PC-3 (cell line): ENCODE measurements at places on chromosomes 6 and 20.

DNA sequence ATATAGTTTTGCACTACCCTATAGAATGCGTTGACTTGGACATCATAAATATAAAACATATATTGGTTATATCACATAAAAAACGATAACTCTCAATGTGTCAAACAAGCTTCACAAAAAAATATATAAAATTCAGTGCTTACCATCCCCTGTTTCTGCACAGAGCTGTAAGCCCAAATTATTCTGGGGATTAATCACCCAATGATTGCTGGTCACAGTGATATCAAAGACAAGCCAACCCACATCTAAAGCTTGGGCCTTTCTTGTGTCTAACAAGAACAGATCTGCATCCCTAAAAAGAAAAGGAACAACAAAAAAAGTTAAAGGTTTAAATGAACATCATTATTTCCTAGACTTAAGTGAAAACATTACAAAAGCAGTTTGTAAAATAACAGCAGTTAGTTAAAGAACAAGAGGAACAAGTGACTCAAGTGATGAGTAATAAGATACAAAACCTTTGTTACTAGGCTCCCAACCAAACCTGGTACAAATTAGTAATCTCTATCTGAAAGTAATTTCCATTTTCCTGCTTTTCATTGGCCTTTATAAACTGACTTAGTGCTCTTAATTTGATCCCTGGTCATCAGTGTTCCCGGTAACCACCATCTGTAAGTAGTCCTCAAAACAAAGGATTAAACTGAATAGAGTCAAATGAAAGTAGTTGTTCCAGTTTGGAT is 81.1 kb downstream of the BMP5 start:
- peak; percentile 78 for DNase-seq

GRCh38 chr6:6880745-6881437 is 226.9 kb upstream of the RREB1 start:
- DNase-seq = no peak

GRCh38 chr6:161498359-161498758 is 224.5 kb upstream of the AGPAT4 start:
- peak; percentile 77 for DNase-seq

GRCh38 chr6:32114796-32115195 is 5.7 kb upstream of the TNXB start:
- DNase-seq = peak; percentile 87

DNA sequence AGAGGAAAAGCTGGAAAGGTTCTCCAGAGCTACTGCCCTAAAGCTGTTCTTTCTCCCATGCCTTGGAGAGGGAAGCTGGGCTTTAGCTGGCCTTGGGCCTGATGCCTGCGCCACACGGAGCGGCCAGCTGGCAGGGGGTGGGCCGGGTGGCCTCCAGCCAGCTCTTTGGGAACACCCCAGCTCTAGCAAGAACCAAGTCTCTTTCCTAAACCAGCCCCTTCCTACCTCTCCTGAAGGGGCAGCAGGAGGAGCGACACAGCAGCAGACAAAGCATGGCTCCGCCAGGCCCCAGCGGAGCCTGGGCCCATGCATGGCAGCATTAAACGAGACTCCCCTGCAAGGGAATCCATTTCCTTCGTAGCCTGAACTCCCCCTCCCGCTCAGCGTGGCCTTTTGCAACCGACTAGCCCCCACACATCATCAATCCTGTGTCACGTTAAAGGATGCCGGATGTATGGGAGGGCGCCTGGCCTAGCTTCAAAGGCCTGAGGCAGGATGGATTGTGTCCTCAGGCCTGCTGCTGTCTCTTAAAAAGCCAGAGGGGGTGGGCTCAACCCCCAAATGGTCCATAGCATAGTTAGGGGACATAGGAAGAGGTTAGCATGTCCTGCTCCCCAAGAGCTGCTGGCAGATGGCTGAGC is 14.0 kb downstream of the MRPS18A start:
- no peak for DNase-seq

- DNase-seq = peak; percentile 78
Measured at GRCh38 chr6:53959717-53960116, 151.5 kb upstream of the MLIP start.

GRCh38 chr6:91097364-91097763 is 510.5 kb upstream of the MAP3K7 start:
- no peak for DNase-seq

DNA sequence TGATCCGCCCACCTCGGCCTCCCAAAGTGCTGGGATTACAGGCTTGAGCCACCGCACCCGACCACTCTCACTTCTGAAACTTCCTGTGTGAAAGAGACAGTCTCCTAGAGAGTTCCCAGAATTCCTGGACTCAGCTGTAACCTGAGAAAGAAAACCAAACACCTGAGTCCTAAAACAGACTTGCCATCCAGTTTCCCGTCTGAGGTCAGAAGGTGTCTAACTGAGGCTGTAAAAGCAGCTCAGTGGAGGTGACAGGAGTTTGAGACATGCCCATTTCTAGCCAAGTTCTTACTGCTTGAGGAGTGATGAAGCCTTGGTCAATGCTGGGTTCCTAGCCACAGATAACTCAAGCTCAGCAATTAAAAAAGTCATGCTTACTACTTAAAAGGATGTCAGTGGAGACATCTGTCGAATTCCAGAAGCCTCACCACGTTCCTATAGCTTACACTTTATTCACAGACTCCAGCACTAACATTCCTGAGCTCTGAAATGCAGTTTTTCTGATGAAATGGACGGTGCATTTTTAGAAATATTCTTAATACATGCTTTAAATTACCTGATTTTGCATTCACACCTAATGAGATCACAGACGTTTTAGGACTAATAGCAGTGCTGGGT is 6.1 kb downstream of the UQCC2 start:
- DNase-seq = peak; percentile 17

GRCh38 chr6:6694368-6694780 is 105.9 kb downstream of the LY86 start:
- DNase-seq = no peak

DNA sequence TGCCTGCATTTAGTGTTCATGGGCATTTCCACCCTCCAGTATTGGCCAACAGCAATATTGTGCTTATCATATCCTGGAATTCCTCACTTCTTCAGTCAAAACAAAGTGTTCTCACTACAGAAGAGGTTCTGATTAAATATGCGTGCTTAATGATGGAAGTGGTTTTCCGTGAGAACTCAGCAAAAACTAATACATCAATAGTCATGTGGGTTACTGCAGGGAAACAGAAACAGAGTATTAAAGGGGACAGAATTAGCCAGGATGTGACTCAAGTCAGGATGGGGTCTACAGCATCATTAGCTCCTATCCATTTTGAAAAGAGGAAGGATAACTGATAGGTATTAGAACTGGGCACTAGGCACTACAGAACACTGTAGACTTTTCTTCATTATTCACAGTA is 384.6 kb downstream of the CDKAL1 start:
- no peak for DNase-seq

- DNase-seq = no peak
Measured at GRCh38 chr20:49349694-49350252, 71.9 kb upstream of the ZNFX1 start.

- DNase-seq = peak; percentile 97
Measured at GRCh38 chr20:57435498-57436222, 44.5 kb downstream of the RBM38 start.

DNA sequence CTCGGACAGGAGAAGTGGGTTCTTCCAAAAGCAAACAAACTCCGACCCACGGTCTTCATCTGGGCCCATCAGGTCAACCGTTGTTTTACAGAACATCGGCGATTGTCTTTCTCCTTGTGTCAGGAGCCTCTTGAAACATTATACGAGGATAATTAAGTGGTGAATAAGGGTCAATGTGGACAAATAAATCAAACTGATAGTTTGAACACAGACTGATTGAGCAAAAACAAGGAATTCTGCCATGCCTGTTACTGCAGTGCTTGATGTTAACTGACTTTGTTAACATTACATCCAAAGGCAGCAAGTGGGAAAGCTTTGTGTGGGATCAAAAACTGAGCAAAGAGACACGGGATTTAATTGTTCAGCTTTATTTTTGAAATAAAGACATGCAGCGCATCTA is 101.1 kb upstream of the IFNGR1 start:
- no peak for DNase-seq

DNA sequence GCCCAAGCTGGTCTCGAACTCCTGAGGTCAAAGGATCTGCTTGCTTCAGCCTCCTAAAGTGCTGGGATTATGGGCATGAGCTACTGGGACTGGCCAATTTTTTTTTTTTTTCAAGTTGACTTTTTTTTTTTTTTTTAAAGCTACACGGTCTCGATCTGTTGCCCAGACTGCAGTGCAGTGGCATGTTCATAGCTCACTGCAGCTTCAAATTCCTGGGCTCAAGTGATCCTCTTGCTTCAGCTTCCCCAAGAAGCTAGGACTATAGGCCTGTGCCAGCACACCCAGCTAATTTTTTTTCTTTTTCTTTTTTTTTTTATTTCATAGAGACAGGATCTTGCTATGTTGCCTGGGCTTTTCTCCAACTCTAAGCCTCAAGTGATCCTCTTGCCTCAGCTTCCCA is 59.5 kb downstream of the NCOA3 start:
- DNase-seq = no peak
